ENCODE measurements at places on chromosomes 11 and 22. TPM values are rescaled to one million over a fixed set of nuclear protein-coding genes. Genes with fewer than 3 reads are reported as not detected.

GRCh38 chr11:130945896-130946295 is 29.6 kb upstream of the SNX19 start:
- no peak overlapping the region for H3K27ac ChIP-seq
- peaks cover 13% of the 10 kb centered on the region for H3K4me1 ChIP-seq
- H3K36me3 ChIP-seq: no peaks in the 10 kb centered on the region

DNA sequence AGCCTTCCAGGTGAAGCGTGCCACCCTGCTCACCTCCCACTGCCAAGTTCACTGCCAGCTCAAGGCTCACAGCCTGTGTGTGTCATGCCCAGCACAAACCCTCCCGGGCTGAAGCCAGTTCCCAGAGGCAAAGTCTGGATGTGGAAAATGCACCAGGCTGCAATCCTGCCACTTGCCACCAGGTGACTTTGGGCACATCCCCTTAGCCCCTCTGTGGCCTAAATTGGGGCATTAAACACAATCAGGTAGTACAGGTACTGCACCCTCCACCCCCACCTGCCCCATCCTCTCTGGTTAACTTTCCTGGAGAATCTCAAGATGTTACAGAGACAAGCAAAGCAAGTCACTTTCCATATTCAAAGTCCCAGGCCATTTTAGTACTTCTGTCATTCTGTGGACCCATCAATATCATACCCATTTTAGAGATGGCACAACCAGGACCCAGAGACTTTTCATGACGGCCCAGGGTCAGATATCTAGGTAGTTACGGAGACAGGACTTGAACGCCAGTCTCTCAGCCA is 1.8 kb upstream of the RASD2 start:
- DNase-seq: peak; percentile 14
- no peak overlapping the region for H3K4me3 ChIP-seq
- peaks cover 38% of the 10 kb centered on the region for H3K27me3 ChIP-seq

GRCh38 chr11:87020764-87021365 is 16.9 kb upstream of the TMEM135 start:
- H3K27ac ChIP-seq: no peak overlapping the region
- peaks cover 9% of the 10 kb centered on the region for H3K27me3 ChIP-seq
- no peak for DNase-seq
- no peak overlapping the region for H3K4me3 ChIP-seq

- peaks cover 29% of the 10 kb centered on the region for H3K27me3 ChIP-seq
- no peak overlapping the region for H3K27ac ChIP-seq
- H3K4me3 ChIP-seq: no peak overlapping the region
- no peak for DNase-seq
- H3K36me3 ChIP-seq: no peaks in the 10 kb centered on the region
These were observed 19.4 kb upstream of the SPATA19 start for GRCh38 chr11:133864756-133865155.

DNA sequence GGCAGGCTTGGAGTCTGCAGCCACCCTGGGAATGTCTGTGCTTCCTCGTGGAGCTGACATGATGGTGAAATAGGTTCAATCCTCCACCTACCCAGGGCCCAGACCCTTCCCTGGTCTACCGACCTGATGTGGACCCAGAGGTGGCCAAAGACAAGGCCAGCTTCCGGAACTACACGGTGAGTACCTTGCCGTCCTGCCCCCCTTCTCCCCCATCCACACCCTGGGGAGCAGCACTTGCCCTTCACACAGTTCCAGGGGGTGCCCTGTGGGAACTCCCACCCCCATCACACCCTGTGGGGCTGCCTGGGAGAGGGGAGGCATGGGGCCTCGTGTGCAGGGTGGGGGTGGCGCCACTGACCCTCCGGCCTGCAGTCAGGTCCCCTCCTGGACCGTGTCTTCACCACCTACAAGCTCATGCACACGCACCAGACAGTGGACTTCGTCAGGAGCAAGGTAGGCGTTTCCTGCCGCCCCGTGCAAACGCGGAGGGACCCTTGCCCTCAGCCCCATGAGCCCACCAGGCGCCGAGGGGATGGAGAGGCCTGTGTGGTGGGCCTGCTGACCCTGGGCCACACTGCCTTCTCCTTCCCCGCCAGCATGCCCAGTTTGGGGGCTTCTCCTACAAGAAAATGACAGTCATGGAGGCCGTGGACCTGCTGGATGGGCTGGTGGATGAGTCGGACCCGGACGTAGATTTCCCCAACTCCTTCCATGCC is 789 bp downstream of the MIOX start:
- no peak overlapping the region for H3K4me3 ChIP-seq
- H3K4me1 ChIP-seq: peaks cover 11% of the 10 kb centered on the region
- no peak for DNase-seq
- H3K27ac ChIP-seq: no peak overlapping the region

DNA sequence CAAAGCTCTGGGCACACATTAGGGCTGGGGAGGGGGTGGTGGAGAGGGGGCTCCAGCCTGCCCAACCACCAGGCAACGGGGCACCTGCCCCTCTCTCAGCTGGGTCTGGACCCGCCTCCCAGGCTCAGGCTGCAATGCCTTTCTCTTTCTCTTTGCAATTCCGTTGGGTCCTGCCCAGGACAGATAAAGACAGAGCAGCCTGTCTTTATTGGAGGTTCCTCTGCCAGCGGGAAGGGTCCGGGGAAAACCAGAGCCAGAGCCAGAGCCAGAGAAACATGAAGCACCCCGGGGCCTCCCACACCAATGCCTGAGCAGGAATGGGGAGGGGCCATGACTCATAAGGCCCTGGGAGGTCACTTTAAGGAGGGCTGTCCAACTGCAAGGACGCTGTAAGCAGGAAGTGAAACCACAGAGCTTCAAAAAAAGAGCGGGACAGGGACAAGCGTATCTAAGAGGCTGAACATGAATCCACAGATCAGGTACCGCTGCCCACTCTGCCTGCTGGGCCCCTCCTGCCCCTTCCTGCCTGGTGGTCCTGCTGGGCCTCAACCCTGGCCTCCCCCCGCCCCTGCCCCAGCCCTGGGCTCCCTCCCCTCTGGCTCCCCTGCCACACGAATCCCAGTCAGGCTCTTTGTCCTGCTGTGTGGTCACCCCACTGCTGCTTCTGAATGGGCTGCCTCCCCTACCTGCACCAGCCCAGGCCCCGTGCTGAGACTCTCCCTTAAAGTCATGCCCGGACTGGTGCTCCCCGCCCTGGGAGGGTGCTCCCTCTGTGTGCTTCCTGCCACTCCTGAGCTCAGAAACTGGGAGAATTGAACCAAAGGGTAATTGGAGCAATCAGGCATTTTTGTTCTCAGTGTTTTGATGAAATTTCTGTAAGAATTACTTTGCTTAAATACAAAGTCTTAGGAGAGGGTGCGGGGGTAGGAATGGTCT is at the start of gene APOBEC3B:
Gene APOBEC3B (plus strand): TSS at position 356 of the 936 bp plus-strand sequence. CDS start 107 bp downstream, at position 463.
- H3K4me3 ChIP-seq: peak within 1 kb of the TSS; percentile 70
- peak; percentile 77 for DNase-seq

GRCh38 chr11:223026-223789 is 12.9 kb downstream of the SIRT3 start:
- DNase-seq: no peak
- H3K4me1 ChIP-seq: peaks cover 5% of the 10 kb centered on the region
- H3K4me3 ChIP-seq: no peak overlapping the region
- H3K36me3 ChIP-seq: no peaks in the 10 kb centered on the region
- no peak overlapping the region for H3K27ac ChIP-seq

- no peak overlapping the region for H3K4me3 ChIP-seq
- no peak overlapping the region for H3K27ac ChIP-seq
- no peaks in the 10 kb centered on the region for H3K27me3 ChIP-seq
- no peaks in the 10 kb centered on the region for H3K36me3 ChIP-seq
These were observed 57.6 kb downstream of the KCNC1 start for GRCh38 chr11:17792161-17792560.

SOX6 gene
- not detected for total RNA-seq

DNA sequence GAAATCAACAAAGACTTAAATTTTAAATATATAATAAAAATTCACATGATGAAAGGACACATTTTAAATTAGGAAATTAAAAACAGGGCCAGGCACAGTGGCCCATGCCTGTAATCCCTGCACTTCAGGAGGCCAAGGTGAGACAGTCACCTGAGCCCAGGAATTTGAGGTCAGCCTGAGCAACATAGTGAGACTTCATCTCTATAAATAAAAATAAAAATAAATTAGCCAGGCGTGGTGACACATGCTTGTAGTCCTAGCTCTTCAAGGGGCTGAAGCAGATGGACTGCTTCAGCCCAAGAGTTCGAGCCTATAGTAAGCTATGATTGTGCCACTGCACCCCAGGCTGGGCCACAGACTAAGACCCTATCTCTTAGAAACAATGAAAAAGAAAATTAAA is 29.3 kb downstream of the RRAS2 start:
- DNase-seq: no peak
- H3K4me1 ChIP-seq: peaks cover 35% of the 10 kb centered on the region
- H3K27ac ChIP-seq: no peak overlapping the region
- H3K36me3 ChIP-seq: peaks cover 17% of the 10 kb centered on the region
- no peaks in the 10 kb centered on the region for H3K27me3 ChIP-seq

MAPK1 gene
- total RNA-seq: 123 TPM

DNA sequence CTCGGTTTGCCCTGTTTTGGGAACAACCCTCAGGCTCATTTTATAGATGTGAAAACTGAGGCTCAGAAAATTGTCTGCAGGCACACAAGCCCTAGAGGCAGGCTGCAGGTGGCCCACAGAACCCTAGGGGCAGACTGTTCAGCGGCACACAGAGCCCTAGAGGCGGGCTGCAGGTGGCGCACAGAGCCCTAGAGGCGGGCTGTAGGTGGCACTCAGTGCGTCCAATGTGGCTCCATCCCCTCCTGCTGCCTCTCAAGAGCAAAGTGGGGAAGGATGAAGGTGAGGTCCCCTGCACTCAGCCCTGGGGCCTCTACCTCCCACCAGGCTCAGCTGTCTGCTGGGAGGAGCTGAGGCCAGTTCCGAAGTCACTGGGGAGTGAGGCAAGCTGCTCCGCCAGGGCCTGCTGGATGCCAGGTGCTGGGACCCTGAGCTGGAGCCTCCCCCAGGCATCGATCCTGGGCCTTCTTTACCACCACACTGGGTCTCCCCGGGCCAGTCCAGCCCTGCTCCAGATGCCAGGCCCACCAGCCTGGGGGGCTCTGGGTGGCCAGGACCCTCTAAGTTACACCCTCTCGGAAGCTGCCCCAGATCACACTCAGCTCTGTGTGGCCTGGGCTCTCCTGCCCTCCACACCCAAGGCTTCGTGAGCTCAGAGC is 2.3 kb downstream of the ACY3 start:
- H3K4me3 ChIP-seq: no peak overlapping the region
- peak; percentile 72 for DNase-seq
- H3K27me3 ChIP-seq: peaks cover 9% of the 10 kb centered on the region
- peaks cover 49% of the 10 kb centered on the region for H3K4me1 ChIP-seq
- no peak overlapping the region for H3K27ac ChIP-seq

DNA sequence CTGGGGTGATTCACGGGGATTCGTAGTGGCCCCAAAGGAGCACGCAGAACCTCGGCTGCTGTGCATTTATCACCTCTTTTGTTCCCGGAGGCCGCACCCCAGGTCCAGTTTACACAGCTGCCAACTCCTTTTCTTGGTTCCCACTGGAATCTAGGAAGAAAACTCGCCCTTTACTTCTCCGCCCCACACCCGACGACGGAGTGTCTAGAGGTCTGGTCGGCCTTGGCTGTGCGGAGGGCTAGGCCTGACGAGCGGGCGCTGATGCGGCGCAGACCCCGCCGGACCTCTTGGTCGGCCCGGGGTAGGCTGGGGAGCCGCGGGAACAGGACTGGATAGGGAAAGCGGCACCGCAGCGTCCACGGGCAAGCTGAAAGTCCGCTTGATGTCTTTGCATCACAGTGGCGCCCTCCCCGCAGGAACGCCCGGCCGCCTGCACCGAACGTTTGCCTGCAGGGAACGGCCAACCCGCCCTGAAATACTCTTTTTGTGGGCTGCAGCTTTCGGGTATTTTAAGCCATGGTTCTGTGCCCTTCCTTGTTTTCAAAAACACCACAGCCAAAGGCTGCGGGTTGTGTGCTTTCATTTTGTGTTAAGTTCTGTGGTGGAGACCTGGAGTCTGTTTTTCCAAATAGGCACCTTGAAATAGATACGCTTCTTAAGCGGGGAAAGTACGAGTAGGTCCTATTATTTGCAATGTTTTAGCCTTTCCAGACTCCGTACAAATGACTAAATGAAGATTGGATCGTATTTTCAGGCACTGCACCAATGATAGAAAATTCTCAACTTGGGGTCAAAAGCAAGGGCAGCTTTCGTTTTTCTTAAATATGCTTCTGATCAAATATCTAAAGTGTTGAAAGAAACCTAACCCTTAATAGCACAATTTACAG is 829 bp upstream of the ZBED5 start:
- peaks cover 51% of the 10 kb centered on the region for H3K4me1 ChIP-seq
- peak overlapping the region; percentile 100 for H3K4me3 ChIP-seq
- peak overlapping the region; percentile 100 for H3K27ac ChIP-seq
- peaks cover 26% of the 10 kb centered on the region for H3K36me3 ChIP-seq
- peak; percentile 60 for DNase-seq

- no peaks in the 10 kb centered on the region for H3K36me3 ChIP-seq
- H3K4me3 ChIP-seq: no peak overlapping the region
- no peaks in the 10 kb centered on the region for H3K27me3 ChIP-seq
- no peaks in the 10 kb centered on the region for H3K4me1 ChIP-seq
- no peak for DNase-seq
These were observed 67.6 kb upstream of the ARHGAP42 start for GRCh38 chr11:100619484-100619883.

- no peaks in the 10 kb centered on the region for H3K4me1 ChIP-seq
- H3K27ac ChIP-seq: no peak overlapping the region
- DNase-seq: no peak
These were observed 215.9 kb upstream of the CCDC90B start for GRCh38 chr11:83502041-83502440.

DNA sequence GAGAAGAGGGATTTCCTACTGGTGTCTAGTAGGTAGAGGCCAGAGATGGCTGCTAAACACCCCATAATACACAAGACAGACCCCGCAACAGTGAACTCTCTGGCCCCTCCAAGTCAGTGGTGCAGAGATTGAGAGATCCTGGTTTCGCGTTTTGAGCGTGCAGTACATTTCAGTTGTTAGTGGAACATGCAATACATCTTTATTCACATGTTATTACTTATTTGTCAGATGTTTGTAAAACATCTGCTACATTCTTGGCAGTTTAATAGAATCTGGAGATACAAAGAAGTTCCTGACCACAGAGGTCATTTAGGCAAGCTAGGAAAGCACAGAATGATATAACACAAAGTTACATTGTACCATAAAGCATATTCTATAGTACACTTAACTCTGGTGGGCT is 41.5 kb downstream of the ST3GAL4 start:
- no peaks in the 10 kb centered on the region for H3K36me3 ChIP-seq
- H3K4me3 ChIP-seq: no peak overlapping the region
- DNase-seq: no peak
- H3K27ac ChIP-seq: no peak overlapping the region

GRCh38 chr11:90434858-90435257 is 212.0 kb upstream of the CHORDC1 start:
- peaks cover 2% of the 10 kb centered on the region for H3K27me3 ChIP-seq
- H3K4me1 ChIP-seq: no peaks in the 10 kb centered on the region
- H3K4me3 ChIP-seq: no peak overlapping the region
- DNase-seq: no peak
- H3K36me3 ChIP-seq: no peaks in the 10 kb centered on the region
- no peak overlapping the region for H3K27ac ChIP-seq

LRP5 gene
- 32.2 TPM for total RNA-seq

- H3K4me3 ChIP-seq: no peak overlapping the region
- peaks cover 43% of the 10 kb centered on the region for H3K4me1 ChIP-seq
- DNase-seq: no peak
- H3K27me3 ChIP-seq: no peaks in the 10 kb centered on the region
These were observed 8.0 kb downstream of the RBM14 start for GRCh38 chr11:66624450-66624849.

PRODH gene
- total RNA-seq: 0.25 TPM
